ENCODE measurements at places on chromosomes 3 and 15. TPM values are rescaled to one million over a fixed set of nuclear protein-coding genes. Genes with fewer than 3 reads are reported as not detected.

Gene GHSR
- total RNA-seq: not detected

Gene EIF4A2
- 778 TPM for total RNA-seq

Gene SCG5
- total RNA-seq: not detected

Gene NECTIN3
- 7.0 TPM for total RNA-seq

Gene CNTN3
- total RNA-seq: not detected

Gene IL17RE
- total RNA-seq: 0.20 TPM

Gene PRTG
- total RNA-seq: 0.46 TPM

Gene SUSD5
- 0.34 TPM for total RNA-seq

Gene AHSG
- total RNA-seq: not detected

Gene MKRN3
- total RNA-seq: 0.69 TPM

Gene GMPPB
- 9.3 TPM for total RNA-seq

Gene MOBP
- not detected for total RNA-seq

Gene ZNF717
- 4.3 TPM for total RNA-seq

Gene NANOGP8
- total RNA-seq: not detected

Gene GABRA5
- not detected for total RNA-seq

Gene TRIM71
- not detected for total RNA-seq

Gene DAZL
- total RNA-seq: not detected

Gene GRM7
- not detected for total RNA-seq

Gene ATP13A5
- total RNA-seq: not detected

Gene UPK1B
- not detected for total RNA-seq

Gene CFAP161
- total RNA-seq: 0.28 TPM

Gene C2CD4B
- 3.2 TPM for total RNA-seq

Gene TRH
- total RNA-seq: not detected

Gene CFAP20DC
- total RNA-seq: not detected

Gene PLA2G4F
- 5.3 TPM for total RNA-seq

Gene PLA2G4E
- total RNA-seq: 0.08 TPM

Gene STARD5
- total RNA-seq: 1.9 TPM

Gene GPR149
- not detected for total RNA-seq

Gene EPHB3
- 0.34 TPM for total RNA-seq

Gene CATSPER2
- total RNA-seq: 0.87 TPM

Gene OR5K2
- not detected for total RNA-seq

Gene KCNMB3
- 1.6 TPM for total RNA-seq

Gene NLGN1
- total RNA-seq: 1.0 TPM

Gene TRPM1
- not detected for total RNA-seq

Gene CIDEC
- total RNA-seq: 1.6 TPM

Gene DLL4
- total RNA-seq: 9.9 TPM

Gene GRIP2
- 33.0 TPM for total RNA-seq

Gene GOLGA8J
- total RNA-seq: not detected

Gene GUCA1C
- not detected for total RNA-seq

Gene GREM1
- total RNA-seq: 4.5 TPM

Gene DNAH12
- total RNA-seq: 0.04 TPM
